Left ventricle myocardium superior (tissue), 1 donor: ENCODE measurements at places on chromosomes 6 and 20.

DNA sequence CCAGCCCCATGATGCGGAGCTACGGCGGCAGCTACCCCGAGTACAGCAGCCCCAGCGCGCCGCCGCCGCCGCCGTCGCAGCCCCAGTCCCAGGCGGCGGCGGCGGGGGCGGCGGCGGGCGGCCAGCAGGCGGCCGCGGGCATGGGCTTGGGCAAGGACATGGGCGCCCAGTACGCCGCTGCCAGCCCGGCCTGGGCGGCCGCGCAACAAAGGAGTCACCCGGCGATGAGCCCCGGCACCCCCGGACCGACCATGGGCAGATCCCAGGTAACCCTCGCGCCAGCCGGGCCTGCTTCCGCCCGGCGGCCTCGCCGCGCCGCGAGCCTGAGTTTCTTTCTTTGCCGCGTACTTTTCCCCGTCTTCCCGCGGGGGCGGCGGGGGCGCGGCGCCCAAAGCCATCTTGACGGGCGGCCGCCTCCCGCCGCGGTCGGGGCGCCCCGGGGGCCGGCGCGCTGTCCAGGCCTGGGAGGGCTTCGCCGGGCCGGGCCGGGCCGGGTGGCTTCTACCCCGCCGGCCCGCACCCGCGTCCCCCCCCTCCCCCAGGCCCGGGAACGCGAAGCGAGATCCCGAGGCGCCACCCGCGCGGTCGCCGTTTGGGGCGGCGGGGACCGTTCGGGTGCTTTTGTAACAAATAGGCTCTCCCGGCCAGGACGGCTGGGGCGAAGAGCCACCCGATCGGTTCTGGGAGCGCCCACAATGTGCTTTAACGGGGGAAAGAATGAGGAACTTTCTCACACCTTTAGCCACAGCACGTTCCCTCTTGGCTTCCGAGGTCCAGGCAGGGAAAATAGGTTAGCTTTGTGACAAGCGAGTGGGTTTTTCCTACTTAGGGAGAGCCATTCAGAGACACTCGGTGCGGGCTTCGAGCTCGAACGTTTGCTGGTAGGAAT, 2.3 kb downstream of the ARID1B start:
- DNase-seq: peak; percentile 71

GRCh38 chr20:43724383-43724782, 2.4 kb downstream of the GTSF1L start:
- no peak for DNase-seq

DNA sequence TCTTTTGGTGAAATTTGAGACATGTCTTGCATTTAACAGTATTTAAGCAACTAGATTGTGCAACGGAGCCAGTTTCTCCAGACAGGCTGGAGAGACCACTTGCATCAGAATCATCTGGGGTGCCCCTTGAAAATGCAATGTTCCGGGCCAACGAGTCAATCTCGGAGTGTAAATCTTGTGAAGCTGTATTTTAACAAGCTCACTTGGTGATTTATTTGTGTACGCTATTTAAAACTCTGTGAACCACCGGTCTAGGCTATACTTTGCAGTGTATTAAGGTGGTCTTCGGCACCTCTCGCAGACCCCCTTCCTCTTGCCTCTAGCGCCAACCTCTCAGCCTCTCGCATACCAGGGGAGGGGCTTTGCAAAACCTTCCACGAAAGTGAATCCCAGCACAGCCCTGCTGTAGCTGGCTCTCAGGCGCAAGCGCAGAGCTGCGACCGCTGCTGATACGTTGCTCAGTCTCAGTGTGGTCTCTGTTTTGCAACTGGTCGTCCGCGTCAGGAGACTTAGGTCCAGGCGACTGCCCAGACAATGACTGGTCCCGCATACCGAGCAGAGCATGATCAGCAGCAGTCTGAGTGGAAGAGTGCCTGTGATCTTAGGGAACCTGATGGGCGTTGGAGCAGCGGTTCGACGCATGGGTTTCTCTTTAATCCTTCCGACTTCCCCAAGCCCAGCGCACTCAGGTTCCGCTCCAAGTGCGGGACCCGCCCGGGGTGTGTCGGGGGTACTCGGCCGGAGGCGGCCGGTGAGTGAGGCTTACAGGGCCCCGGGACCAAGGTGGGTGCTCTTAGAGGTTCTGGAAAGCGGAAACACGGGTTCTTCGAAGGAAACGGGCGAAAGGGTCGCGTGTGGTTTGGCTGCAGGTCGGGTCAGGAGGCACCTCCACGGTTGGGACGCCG, at the start of gene ZNF391:
Gene ZNF391, plus strand, starts transcription at position 467 of the 905 bp plus-strand sequence. CDS start 11,612 bp downstream, outside the sequence.
- peak; percentile 80 for DNase-seq

GRCh38 chr6:166587631-166588413, 1.3 kb upstream of the RAMACL start:
- DNase-seq: no peak

- DNase-seq: no peak
Measured at GRCh38 chr6:86192123-86192522, 549.4 kb upstream of the SYNCRIP start.

DNA sequence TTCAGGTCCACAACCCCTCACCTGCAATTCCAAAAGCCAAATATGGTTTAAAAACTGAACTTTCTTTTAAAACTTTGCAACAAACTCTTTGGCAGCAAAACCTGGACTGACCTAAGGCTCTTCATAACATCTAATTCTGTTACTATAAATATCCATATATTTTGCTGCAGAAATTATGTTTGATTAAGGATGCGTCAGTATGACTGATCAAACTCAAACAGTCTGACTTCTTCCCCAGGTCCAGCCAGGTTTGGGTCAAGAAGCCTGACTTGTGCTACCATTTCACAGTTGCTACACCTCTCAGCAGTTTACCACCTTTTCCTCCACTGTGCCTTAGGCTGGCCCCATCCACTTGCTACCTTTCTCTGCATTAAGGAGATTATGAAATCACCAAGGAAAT, 127.0 kb upstream of the DUSP22 start:
- no peak for DNase-seq

GRCh38 chr20:25247000-25247517, 826 bp upstream of the PYGB start:
- DNase-seq: peak; percentile 84

GRCh38 chr6:678520-678919, 14.4 kb downstream of the EXOC2 start:
- no peak for DNase-seq

GRCh38 chr6:149063468-149063867, 254.0 kb upstream of the TAB2 start:
- DNase-seq: no peak

- DNase-seq: no peak
Measured at GRCh38 chr6:128532827-128533226, 12.4 kb upstream of the PTPRK start.

GRCh38 chr6:57324538-57324937, 7.1 kb downstream of the PRIM2 start:
- no peak for DNase-seq

GRCh38 chr20:62354031-62354808, 12.9 kb downstream of the LAMA5 start:
- peak; percentile 28 for DNase-seq

- no peak for DNase-seq
Measured at GRCh38 chr20:37108676-37109075, 12.9 kb upstream of the RBL1 start.

GRCh38 chr20:5531318-5532081, 214.7 kb upstream of the PROKR2 start:
- DNase-seq: no peak

- DNase-seq: peak; percentile 81
Measured at GRCh38 chr6:43263314-43264178, 20.3 kb downstream of the TTBK1 start.

DNA sequence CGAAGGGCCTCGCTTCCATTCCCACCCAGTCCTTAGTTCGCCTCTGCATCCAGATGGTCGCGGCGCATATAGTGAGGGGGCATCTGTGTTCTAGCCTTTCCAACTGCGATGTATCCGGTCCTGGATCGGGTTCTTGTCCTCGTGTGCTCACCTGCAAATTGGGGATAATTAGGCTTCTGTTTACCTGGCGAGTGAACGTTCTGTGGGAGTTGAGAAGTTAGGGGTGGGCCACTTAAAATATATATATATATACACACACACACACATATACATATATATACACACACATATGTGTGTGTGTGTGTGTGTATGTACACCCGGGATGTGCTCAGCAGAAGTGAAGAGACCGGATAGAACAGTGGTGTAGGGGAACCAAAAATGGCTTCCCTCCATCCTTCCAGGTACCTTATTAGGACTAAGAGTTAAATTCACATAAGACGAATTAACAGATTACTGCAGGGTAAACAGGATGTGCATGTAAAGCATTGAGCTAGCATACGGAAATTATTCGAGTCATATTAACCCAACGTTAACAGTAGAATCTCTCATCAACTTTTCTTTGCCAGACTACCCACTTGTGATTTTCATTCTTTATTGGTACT, 537 bp downstream of the CSTF1 start:
- no peak for DNase-seq

DNA sequence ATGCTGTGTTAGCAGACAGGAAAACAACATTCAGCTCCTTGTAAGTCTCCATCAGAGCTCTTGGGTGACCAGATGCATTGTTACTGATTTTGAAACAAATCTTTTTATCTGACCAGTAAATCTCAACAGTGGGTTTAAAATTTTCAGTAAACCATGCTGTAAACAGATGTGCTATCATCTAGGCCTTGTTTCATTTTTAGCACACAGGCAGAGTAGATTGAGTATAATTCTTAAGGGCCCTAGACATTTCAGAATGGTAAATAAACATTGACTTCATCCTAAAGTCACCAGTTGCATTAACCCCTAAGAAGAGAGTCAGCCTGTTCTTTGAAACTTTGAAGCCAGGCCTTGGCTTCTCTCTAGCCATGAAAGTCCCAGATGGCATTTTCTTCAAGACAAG, 237.2 kb upstream of the BMP2 start:
- no peak for DNase-seq

- no peak for DNase-seq
Measured at GRCh38 chr6:27468334-27468733, 4.6 kb downstream of the ZNF184 start.

DNA sequence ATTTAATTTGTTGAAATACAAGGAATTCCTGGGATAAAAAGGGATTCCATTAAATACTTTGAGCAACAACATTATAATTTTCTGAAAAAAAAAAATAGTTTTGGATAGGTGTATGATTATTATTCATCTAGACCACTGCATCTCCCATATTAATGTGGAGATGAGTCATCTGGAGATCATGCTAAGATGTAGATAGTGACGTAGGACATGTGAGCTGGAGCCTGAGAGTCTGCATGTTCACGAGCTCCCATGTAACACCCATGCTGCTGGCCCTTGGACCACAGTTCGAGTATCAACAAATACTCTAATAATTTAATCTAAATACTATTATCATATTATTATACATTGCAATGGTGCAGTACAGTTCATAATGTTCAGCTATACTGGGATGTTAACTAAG, 91.6 kb downstream of the EPM2A start:
- DNase-seq: no peak

DNA sequence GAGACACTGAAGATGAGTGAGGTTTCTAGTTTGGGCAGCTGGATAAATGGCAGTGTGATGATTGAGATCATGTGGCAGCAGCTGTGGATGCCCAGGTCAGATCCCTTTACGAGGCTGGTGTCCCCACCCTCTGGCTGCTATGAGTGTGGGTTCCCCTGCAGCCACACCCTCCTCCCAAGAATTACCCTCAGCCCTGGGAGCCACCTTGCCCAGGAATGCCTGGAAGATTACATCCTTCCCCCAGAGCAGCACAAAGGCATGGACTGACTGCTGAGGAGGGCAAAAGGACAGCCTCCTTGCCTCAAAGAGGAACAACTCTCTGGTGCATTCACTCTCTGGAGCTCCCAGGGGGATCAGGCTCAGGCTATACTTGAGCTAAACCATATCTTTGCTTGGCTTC, 15.0 kb upstream of the PKHD1 start:
- DNase-seq: no peak

- no peak for DNase-seq
Measured at GRCh38 chr6:78611886-78612480, 255.4 kb upstream of the IRAK1BP1 start.

DNA sequence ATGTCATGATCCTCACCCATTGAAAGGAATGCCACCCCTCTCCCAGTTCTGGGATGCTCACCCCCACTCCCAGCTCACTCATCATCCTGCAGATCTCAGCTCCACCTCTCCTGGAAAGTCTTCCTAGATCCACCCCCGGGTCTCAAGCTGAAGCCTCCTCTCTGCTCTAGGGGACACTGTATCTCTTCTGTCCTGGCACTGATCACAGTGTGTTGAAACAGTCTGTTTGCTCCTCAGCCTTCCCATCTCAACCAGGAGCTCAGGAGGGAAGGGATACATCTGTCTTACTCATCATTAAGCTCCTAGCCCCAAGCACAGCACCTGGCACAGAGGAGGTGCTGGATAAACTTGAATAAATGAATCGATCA, 80.1 kb downstream of the MRPL14 start:
- DNase-seq: no peak

DNA sequence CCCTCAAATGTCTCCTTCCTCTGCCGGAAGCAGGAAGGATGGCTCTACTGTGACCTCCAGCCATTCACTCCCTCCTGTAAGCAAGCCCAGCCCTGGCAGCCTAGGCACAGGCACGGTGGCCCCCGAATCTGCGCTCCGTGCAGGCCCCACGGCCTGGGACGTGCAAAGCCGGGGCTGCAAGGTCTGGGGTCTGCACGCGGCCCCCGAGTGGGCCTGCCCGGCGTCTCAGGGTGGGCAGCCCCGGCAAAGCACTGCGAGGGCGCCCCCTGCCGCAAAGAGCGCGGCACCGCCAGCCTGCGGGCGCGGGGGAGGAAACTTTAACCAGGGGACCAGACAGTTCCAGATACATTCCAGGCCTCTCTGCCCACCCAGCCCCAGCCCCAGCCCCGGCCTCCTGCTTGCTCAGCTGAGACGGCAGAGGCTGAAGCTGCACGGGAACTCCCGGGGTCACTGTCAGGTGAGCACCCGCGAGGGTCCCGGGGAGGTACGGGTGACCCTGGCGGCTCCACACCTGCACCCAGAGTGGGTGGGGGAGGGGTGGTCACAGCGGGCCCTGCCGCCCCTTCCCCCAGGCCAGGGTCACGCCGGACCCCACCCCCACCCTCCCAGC, 98.8 kb downstream of the ASXL1 start:
- DNase-seq: peak; percentile 77

DNA sequence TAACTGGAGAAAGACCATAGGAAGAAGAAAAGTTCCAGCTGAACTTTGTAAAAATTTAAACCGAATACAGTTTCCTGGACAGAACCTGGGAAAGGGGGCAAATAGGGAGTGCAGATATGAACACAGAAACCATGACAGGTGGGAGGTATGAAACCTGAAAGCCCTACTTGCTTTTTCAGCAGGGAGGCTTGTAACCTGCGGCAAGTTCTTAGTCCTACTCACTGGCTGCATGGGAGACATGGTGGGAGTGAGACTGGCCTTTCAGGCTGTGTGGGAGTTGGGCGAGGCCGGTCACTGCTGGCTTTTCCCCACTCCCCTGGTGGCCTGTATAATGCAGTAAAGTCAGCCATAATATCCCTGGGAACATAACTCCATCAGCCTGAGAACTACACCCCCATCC, 54.2 kb downstream of the ROS1 start:
- no peak for DNase-seq

- DNase-seq: peak; percentile 6
Measured at GRCh38 chr20:62696434-62696957, 12.1 kb upstream of the NTSR1 start.

- DNase-seq: no peak
Measured at GRCh38 chr6:85923013-85923430, 280.3 kb upstream of the SYNCRIP start.
